ENCODE measurements at places on chromosomes 7 and 10. TPM values are rescaled to one million over a fixed set of nuclear protein-coding genes. Genes with fewer than 3 reads are reported as not detected.

- DNase-seq: no peak
Observed at GRCh38 chr7:34596887-34597286, 61.1 kb upstream of the NPSR1 start.

GRCh38 chr10:131166486-131166885, 145.0 kb downstream of the TCERG1L start:
- DNase-seq: peak; percentile 20

DNA sequence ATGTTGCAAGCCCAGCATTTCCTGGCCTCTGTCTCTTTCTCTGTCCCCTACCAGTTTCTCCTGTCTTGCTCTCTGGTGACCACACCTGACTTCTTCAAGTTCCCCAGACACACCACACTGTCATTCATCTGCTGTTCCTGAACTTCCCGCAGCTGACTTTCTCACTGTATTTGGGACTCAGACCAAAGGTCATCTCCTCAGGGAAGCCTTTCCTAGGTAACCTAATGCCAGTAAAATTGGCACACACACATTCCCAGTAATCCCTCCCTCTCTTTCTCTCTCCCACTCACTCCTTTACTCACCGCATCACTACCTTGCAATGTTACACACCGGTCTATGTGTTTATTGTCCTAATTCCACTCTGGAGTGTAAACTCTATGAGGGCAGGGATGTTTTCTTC, 81.7 kb downstream of the ELMO1 start:
- no peak for DNase-seq

DNA sequence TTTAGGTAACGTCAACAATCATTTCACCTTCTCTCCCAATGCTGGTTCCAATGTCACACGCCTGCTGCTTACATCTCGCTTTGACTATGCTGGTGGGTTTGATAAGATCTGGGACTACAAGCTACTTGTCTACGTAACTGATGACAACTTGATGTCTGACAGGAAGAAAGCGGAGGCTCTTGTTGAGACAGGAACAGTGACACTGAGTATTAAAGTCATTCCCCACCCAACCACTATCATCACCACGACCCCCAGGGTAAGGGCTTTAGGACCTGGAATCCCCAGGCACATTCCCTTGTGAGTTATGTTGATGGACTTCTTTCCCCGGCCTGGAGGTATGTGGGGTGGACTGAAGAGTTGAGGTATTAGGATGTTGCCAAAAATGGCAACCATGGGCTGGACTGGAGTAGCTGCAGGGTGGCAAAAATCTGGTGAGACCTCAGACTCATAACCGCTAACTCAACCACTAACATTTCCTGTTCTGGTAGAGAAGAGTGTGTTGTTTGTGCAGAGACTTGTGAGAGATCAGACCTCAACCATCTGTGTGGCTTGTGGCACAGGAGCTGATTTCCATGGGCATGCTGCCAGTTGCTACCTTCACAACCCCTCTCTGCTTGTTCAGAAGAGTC, 59.2 kb downstream of the CDHR3 start:
- DNase-seq: no peak

The RNF32 gene
- 1.4 TPM for total RNA-seq

The SLC29A4 gene
- 3.7 TPM for total RNA-seq

DNA sequence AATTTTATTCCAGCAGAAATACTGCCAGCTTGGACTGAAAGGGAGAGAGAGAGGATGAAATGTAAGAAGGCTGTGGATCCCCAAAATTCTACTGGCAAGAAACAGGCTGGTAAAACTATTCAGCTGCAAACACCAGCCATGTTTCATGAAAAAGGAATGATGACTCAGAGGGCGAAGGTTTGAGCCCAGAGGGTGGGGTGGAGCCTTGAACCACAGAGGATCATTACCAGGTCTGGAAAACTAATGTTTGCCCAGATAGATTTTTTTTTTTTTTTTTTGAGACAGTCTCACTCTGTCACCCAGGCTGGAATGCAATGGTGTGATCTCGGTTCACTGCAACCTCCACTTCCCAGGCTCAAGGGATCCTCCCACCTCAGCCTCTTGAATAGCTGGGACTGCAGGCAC, 41.7 kb upstream of the NRF1 start:
- no peak for DNase-seq

- no peak for DNase-seq
Observed at GRCh38 chr10:33260403-33261149, 73.9 kb downstream of the NRP1 start.

The HGF gene
- 20.9 TPM for total RNA-seq

DNA sequence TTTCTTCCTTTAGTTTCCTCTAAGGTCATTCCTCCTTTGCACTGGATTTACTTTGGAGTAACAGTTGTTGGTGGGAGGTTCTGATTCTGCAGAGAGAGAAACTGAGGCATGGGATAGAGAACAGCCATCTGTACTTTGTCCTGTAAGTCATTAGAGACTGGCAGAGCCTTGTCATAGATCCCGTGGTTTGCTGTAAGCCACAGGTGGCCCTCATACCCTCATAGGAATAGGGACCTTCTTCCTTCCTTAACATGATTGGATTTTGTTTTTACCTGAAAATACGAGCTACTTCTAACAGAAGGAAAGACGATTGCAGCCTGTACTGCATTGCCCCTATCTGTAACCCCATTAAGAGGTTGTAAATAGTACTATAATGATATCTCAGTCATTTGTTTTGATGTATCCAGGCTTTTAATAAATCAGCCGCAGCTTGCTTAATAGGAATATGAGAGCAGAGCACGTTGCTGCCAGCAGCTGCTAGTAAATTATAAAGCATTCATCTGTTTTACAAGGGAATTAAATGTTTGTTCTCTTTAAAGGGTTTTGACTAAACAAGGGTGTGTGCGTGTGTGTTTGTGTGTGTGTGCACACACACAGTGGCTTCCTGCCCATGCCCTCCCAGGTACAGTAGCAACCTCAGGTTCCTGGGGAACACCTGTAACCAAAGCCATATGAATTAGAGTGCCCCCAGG, 249.8 kb downstream of the AUTS2 start:
- no peak for DNase-seq

- DNase-seq: no peak
Observed at GRCh38 chr7:104922182-104923009, 91.6 kb upstream of the KMT2E start.

The HKDC1 gene
- total RNA-seq: 0.10 TPM

The SLC16A12 gene
- total RNA-seq: 0.08 TPM

DNA sequence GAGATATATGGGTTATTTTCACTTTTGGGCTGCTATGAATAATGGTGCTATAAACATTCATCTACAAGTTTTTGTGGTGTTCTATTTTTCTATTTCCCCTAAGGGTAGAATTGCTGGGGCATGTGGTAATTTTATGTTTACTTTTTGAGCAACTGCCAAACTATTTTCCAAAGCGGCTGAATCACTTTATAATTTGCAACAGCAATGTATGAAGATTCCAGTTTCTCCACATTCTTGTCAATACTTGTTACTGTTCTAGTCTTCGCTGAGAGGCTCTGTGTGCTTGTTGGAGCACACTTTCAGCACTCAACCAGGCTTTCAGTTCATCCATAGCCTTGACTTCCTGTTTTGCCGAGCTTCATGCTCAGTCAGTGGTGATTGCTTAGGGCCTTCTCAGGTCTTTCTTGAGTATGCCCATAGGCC, 39.0 kb downstream of the ADK start:
- DNase-seq: no peak

DNA sequence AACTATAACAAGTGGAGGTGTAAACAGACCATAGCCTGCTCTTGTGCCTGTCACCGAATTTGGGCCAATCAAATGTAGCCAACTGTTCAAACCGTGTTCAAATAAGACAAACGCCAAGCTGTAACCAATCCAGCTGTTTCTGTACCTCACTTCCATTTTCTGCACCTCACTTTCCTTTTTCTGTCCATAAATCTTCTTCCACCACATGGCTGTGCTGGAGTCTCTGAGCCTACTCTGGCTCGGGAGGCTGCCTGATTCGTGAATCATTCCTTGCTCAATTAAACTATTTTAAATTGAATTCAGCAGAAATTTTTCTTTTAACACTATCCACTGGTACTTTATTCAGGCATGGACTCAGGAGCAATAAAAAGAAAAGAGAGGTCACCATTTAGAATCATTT, 29.9 kb upstream of the COL1A2 start:
- no peak for DNase-seq

GRCh38 chr7:11203683-11204082, 230.0 kb downstream of the PHF14 start:
- DNase-seq: no peak

The HOXA4 gene
- 9.4 TPM for total RNA-seq

The C10orf62 gene
- total RNA-seq: not detected

- DNase-seq: no peak
Observed at GRCh38 chr7:51774178-51774577, 457.6 kb upstream of the COBL start.

- DNase-seq: no peak
Observed at GRCh38 chr10:48551861-48552591, 52.8 kb downstream of the ARHGAP22 start.

DNA sequence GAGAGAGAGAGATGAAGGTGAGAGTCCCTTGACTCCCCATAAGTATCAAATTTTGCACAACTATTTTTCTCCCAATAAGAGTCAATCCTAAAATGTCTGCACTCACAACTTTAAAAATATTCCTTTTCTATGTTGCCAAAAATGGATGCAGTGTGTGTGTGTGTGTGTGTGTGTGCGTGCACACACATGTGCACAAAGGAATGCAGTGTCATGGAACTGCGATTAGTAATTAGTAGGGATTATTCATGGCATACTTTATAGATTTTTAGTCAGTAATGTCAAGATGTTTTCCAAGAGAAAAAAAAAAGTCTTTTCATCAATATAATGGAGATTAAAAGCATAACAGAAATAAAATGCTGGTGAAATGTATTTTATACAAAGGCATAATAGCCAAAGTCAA, 179.1 kb upstream of the LRRTM3 start:
- no peak for DNase-seq

DNA sequence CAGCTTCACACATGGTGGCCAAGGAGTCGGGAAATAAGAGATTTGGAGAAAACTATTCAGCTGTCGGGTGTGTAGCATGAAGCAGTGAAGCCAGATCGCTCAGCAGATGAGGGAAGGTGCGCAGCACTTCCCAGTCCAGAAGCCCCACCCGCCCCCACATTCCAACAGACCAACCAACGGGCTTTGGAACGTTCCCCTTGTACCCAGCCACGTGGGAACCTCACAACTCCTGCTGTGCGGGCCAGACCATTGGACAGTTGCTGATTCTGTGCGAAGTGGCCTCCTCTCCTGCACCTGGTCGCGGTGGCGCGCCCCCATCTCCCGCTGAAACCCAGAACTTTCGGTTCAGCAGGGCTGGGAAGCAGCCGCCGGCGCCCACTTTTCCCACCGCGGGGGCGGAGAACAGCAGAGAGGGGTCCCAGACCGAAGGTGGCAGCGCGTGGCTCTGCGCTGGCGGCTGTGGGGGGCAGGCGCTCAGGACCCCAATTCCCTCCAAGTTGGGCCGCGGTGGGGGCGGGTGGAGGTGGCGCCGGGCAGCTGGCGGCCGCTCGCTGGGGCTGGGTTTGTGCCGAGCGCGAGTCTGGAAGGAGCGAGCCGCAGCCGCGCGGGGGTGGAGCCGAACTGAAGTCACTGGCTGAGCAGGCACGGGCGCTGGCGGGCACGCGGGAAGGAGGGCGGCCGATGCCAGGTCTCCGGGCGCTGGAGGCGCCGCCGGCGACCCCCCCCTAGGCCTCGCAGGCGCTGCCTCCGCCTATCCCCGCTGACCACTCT, 1301.5 kb upstream of the SORCS1 start:
- peak; percentile 50 for DNase-seq

The ELFN1 gene
- total RNA-seq: 1.7 TPM

The ABCB1 gene
- total RNA-seq: 17.6 TPM

DNA sequence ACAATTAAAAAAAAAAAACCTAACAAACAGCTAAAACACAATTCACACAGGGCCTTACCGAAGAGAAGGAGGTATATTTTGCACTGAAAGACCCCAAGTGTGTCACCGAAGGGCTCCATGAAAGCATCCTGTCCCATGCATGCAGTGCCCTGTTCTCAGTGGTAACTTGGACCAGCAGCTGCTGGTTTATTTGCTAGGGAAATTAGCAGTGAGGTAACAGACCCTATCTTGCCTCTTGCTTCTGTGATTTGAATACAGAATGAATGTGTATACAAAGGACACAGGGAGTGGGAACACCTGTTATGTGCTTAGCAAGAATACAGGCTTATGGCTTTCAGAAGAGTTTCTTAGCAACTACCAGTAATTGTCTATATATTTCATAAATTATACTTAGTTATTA, at the start of gene HEPACAM2:
TSS of gene HEPACAM2 (minus strand) at position 160 of the 400 bp plus-strand sequence.
- DNase-seq: no peak

DNA sequence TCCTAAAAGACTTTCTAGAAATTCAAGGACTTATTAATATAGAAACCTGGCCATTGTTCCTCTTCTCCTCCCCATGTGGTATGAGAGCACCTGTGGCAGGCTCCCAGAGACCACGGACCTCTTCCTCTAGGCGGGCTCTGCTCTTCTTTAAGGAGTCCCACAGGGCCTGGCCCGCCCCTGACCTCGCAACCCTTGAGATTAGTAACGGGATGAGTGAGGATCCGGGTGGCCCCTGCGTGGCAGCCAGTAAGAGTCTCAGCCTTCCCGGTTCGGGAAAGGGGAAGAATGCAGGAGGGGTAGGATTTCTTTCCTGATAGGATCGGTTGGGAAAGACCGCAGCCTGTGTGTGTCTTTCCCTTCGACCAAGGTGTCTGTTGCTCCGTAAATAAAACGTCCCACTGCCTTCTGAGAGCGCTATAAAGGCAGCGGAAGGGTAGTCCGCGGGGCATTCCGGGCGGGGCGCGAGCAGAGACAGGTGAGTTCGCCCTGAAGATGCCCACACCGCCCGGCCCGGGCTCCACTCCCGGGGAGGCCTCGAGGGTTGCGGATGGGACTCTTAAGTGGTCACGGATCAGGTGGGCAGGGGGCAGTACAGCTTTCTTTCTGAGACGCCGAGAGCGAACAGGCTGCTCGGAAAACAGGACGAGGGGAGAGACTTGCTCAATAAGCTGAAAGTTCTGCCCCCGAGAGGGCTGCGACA, at the start of gene SLC26A4:
TSS of gene SLC26A4 (plus strand) at position 448 of the 700 bp plus-strand sequence. CDS start 814 bp downstream, outside the sequence.
- DNase-seq: no peak

DNA sequence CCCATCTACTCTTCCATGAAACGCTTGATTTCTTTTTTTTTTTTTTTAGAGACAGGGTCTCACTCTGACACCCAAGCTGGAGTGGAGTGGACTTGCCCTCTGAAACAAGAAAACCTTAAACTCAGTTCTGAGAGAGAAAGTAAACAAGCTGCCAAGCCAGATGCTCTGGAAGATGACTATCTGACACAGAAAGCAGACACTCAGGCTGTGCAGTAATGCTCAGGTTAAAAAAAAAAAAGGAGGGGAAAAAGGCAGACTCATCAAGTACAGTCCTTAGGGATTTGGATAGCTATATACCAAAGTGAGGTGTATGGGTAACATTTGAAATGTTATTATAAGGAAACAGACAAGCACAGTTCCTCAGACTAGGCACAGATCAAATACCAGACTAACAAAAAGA, 80.5 kb downstream of the IDE start:
- DNase-seq: no peak

- no peak for DNase-seq
Observed at GRCh38 chr7:46600340-46600739, 679.3 kb upstream of the IGFBP3 start.

DNA sequence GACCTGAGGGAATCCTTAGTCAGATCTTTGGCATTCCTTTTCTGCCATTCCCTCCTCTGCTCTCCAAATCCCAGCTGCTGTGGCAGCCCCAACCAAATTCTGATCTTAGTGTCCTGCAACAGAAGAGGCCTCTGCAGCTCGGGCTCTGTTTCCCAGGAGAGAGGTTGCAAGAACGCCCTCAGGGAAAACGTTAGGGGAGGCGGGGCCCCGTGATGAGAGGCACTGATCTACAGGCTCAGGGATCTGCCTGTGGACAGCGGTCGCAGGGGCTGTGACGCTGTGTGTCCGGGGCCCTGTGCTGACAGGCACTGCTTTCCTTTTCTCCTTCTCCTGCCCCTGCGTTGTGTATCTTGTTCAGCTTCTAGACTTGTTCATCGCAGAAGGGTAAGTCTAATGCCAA, 57.3 kb upstream of the DPYSL4 start:
- DNase-seq: no peak

The TFEC gene
- 5.6 TPM for total RNA-seq

The PLEKHS1 gene
- 25.7 TPM for total RNA-seq
